ENCODE measurements at places on chromosomes 6 and 20.
A peak's percentile ranks its signal among the peaks of the same experiment; 100 is the strongest.

GRCh38 chr6:164102693-164103092, 688.2 kb downstream of the QKI start:
- no peak overlapping the region for H3K27ac ChIP-seq
- no peak for DNase-seq
- H3K4me1 ChIP-seq = no peaks in the 10 kb centered on the region
- no peak overlapping the region for H3K4me3 ChIP-seq
- no peaks in the 10 kb centered on the region for H3K36me3 ChIP-seq
- no peaks in the 10 kb centered on the region for H3K27me3 ChIP-seq

GRCh38 chr6:118206221-118206620, 299.2 kb downstream of the SLC35F1 start:
- no peak for DNase-seq
- no peaks in the 10 kb centered on the region for H3K36me3 ChIP-seq
- no peak overlapping the region for H3K27ac ChIP-seq
- no peaks in the 10 kb centered on the region for H3K4me1 ChIP-seq

GRCh38 chr20:37973059-37973910, 60.0 kb downstream of the TTI1 start:
- H3K36me3 ChIP-seq = no peaks in the 10 kb centered on the region
- no peak overlapping the region for H3K27ac ChIP-seq
- H3K4me1 ChIP-seq = peaks cover 13% of the 10 kb centered on the region
- DNase-seq = no peak
- H3K27me3 ChIP-seq = peaks cover 15% of the 10 kb centered on the region
- H3K4me3 ChIP-seq = no peak overlapping the region

DNA sequence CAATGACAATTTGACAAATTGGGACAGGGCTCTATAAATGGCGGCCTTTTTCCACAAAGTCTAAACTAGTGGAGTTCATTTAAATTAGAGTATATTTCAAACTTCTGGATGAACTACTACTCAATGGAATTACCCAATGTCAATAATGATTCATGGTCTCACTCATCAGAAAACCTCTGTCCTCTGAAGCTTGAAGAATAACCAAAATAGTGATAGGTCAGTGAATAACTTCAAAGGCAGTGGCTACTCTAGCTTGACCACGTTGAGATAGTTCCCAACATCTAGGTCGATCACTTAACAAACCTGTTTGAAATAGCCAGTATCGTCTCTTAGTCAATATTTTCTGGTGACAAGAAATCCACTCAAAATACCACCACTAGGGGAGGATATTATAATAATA, 197.6 kb downstream of the HDGFL1 start:
- no peak overlapping the region for H3K27ac ChIP-seq
- no peak for DNase-seq
- H3K36me3 ChIP-seq = no peaks in the 10 kb centered on the region
- H3K4me3 ChIP-seq = no peak overlapping the region
- no peaks in the 10 kb centered on the region for H3K27me3 ChIP-seq
- H3K4me1 ChIP-seq = no peaks in the 10 kb centered on the region

- H3K27ac ChIP-seq = no peak overlapping the region
- no peaks in the 10 kb centered on the region for H3K27me3 ChIP-seq
- peaks cover 15% of the 10 kb centered on the region for H3K36me3 ChIP-seq
- no peak for DNase-seq
- no peaks in the 10 kb centered on the region for H3K4me1 ChIP-seq
Measured at GRCh38 chr20:59214606-59215547, 51.3 kb downstream of the ZNF831 start.

DNA sequence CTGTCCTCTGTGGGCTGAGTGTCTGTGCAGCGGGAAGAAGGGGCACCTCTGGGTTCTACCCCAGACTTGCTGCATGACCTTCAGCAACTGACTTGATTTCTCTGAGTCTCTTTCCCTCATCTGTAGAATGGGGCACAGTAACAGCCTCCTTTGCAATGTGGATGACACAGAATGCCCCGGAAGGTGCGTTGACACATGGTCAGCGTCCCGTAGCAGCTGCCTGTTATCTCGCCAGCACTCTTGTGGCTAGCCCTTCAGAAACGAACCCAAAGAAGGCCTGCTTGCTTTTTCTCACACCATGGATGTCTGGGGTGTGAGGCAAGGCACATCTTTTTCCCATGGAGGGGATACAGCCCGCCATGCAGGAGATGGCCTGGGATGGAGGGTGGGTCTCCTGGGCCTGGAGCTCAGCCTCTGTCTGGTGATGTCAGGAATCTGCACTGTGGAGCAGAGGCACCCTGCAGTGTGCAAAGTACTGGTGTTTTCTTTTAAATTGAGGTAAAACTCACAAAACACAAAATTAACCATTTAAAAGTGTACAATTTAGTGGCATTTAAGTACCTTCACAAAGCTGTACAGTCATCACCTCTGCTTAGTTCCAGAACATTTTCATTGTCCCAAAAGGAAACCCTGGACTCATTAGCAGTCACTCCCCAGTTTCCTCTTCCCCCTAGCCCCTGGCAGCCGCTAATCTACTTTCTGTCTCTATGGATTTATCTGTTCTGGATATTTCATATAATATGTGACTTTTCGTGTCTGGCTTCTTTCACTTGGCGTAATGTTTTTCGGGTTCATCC, 59.8 kb upstream of the FAM83D start:
- H3K27me3 ChIP-seq = no peaks in the 10 kb centered on the region
- H3K27ac ChIP-seq = no peak overlapping the region
- H3K36me3 ChIP-seq = peaks cover 25% of the 10 kb centered on the region

GRCh38 chr20:51526106-51526470, 16.4 kb downstream of the NFATC2 start:
- peaks cover 40% of the 10 kb centered on the region for H3K36me3 ChIP-seq
- no peaks in the 10 kb centered on the region for H3K27me3 ChIP-seq
- no peak for DNase-seq
- H3K4me1 ChIP-seq = peaks cover 83% of the 10 kb centered on the region
- peak overlapping the region; percentile 84 for H3K27ac ChIP-seq
- peak overlapping the region; percentile 54 for H3K4me3 ChIP-seq

GRCh38 chr6:97306544-97307320, 23.7 kb upstream of the MMS22L start:
- H3K27ac ChIP-seq = no peak overlapping the region
- H3K4me3 ChIP-seq = no peak overlapping the region
- no peaks in the 10 kb centered on the region for H3K4me1 ChIP-seq
- no peaks in the 10 kb centered on the region for H3K36me3 ChIP-seq

GRCh38 chr20:47273591-47274235, 82.8 kb downstream of the ZMYND8 start:
- no peak overlapping the region for H3K27ac ChIP-seq
- DNase-seq = no peak
- H3K27me3 ChIP-seq = no peaks in the 10 kb centered on the region
- H3K4me1 ChIP-seq = peaks cover 24% of the 10 kb centered on the region
- H3K4me3 ChIP-seq = no peak overlapping the region

GRCh38 chr20:36929290-36929689, 22.2 kb downstream of the SAMHD1 start:
- H3K27me3 ChIP-seq = no peaks in the 10 kb centered on the region
- peaks cover 79% of the 10 kb centered on the region for H3K36me3 ChIP-seq
- no peak for DNase-seq
- H3K4me1 ChIP-seq = peaks cover 60% of the 10 kb centered on the region
- no peak overlapping the region for H3K27ac ChIP-seq
- H3K4me3 ChIP-seq = no peak overlapping the region

- no peak overlapping the region for H3K27ac ChIP-seq
- no peak overlapping the region for H3K4me3 ChIP-seq
- peak; percentile 58 for DNase-seq
- H3K4me1 ChIP-seq = peaks cover 45% of the 10 kb centered on the region
- H3K36me3 ChIP-seq = peaks cover 9% of the 10 kb centered on the region
Measured at GRCh38 chr6:26222571-26222970, 135.3 kb downstream of the HFE start.

DNA sequence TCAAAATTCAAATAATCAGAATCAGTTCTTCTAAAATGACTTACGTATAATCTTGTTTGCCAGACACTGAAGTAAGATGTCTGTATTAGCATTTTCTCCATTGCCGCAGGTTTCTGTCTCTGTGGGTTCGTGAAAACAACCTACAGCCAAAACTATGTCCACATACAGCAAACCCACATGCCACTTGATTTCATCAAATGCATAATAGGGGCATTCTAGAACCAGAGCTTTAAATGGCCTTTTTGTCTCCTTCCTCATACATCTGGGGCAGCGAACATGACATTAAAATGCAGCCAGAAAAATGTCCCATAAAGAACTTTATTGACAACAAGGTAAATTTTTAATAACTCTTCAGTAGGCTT, 90.2 kb upstream of the QKI start:
- H3K27ac ChIP-seq = no peak overlapping the region
- no peak for DNase-seq
- H3K4me3 ChIP-seq = no peak overlapping the region
- H3K27me3 ChIP-seq = peaks cover 5% of the 10 kb centered on the region
- H3K4me1 ChIP-seq = no peaks in the 10 kb centered on the region
- H3K36me3 ChIP-seq = no peaks in the 10 kb centered on the region

GRCh38 chr6:57207141-57207540, 15.0 kb downstream of the RAB23 start:
- H3K36me3 ChIP-seq = peaks cover 2% of the 10 kb centered on the region
- DNase-seq = no peak
- no peaks in the 10 kb centered on the region for H3K4me1 ChIP-seq
- H3K4me3 ChIP-seq = no peak overlapping the region

- no peak for DNase-seq
- no peak overlapping the region for H3K4me3 ChIP-seq
- H3K27ac ChIP-seq = no peak overlapping the region
- H3K27me3 ChIP-seq = peaks cover 31% of the 10 kb centered on the region
- no peaks in the 10 kb centered on the region for H3K4me1 ChIP-seq
Measured at GRCh38 chr6:42113936-42114636, 28.3 kb downstream of the C6orf132 start.

- DNase-seq = peak; percentile 91
- peaks cover 3% of the 10 kb centered on the region for H3K36me3 ChIP-seq
- peaks cover 44% of the 10 kb centered on the region for H3K4me1 ChIP-seq
- H3K27ac ChIP-seq = peak within 1 kb of the TSS; percentile 90
- peaks cover 25% of the 10 kb centered on the region for H3K27me3 ChIP-seq
Measured at GRCh38 chr20:17569616-17570346, at the start of gene DSTN. Gene DSTN, plus strand, starts transcription at chr20:17570075. Its CDS starts 134 bp downstream, at chr20:17570209.

DNA sequence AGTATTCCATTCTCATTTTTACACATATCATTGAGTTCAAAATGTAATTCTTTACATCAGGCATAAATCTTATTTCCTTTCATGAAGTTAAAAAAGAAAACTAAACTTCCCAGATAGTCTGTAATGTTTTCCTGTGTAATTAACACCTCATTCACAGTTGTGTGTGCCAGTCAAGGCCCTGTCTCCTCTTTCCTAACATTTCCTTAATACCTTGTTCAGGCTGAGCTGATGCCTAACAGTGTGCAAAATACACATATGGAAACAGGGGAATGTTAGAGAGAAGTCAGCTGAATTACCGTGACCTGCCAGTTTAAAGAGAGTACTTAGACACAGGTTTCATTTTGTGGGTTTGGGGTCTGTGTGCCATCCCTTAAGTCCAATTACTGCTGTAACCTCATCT, 208.7 kb downstream of the COL9A1 start:
- peaks cover 4% of the 10 kb centered on the region for H3K27me3 ChIP-seq
- no peak for DNase-seq
- H3K4me3 ChIP-seq = no peak overlapping the region
- no peaks in the 10 kb centered on the region for H3K36me3 ChIP-seq

DNA sequence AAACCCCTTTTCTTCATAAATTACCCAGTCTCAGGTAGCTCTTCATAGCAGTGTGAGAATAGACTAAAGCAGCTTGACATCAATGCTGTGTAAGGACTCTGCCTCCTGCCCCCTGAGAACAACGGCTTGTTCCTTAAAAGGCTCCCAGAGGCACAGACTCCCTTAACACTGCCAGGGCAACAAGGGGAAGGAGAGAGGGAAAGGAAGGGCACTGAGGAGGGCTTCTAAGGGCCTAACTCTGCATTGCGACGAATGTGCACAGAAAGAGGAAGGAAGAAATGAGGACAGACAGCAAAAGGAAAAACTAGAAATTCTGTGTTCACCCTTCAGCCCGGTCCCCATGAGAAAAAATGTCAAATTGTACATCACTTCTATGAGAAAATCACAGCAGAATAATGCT, 74.0 kb downstream of the AGPAT4 start:
- no peak overlapping the region for H3K4me3 ChIP-seq
- no peaks in the 10 kb centered on the region for H3K27me3 ChIP-seq
- H3K36me3 ChIP-seq = no peaks in the 10 kb centered on the region
- H3K4me1 ChIP-seq = no peaks in the 10 kb centered on the region
- no peak for DNase-seq

DNA sequence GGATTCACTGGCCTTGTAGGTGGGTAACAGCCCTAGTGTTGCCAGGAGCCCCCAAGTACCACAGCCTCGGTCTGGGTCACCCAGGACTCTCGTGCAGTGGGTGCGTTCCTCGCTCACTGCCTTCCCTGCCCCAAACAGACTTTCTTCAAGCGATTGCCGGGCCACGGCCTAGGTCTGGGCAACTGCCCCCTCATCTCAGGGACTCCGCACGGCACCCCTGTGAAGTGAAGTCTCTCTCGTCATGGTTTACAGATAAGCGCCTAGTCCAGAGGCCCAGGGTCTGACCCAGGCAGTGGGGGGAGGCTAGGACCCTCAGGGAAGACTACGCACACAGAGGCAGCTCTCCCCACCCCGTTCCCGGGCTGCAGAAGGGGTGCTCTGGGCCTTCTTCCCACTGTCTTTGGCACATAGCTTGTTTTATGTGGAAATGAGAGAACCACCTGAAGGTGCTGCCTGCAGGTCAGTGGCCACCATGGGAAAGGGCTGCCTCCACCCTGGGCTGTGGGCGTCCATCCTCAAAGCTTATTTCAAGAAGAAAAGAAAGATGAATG, 220.8 kb downstream of the ERMARD start:
- H3K36me3 ChIP-seq = no peaks in the 10 kb centered on the region
- H3K4me3 ChIP-seq = no peak overlapping the region
- H3K27me3 ChIP-seq = peaks cover 19% of the 10 kb centered on the region

DNA sequence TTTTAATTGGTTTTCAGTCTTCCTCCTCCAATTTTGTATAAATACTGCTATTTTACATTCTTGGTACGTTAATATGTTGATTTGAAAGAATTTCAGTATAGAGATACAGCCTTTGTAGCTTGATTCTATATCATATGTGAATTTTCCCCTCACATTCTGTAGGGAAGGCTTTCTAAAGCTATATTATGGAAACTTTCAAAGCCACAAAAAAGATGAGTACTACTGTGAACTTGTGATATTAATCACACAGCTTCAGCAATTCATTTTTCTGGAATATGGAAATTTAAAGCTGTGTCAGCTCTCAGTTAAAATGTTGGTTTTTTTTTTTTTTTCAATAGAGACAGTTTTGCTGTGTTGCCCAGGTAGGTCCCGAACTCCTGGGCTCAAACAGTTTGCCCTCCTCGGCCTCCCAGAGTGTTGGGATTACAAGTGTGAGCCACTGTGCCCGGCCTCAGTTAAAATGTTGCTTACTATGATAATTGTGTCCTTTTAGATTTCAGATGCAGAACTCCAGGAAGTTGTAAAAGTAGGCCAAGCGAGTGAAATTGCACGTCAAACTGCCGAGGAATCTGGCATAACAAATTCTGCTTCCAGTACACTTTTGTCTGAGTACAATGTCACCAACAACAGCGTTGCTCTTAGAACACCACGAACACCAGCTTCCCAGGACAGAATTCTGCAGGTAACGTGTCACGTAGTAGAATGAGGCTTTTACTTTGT, 20.6 kb downstream of the CDC5L start:
- no peak for DNase-seq
- peaks cover 75% of the 10 kb centered on the region for H3K36me3 ChIP-seq
- no peak overlapping the region for H3K4me3 ChIP-seq
- peaks cover 7% of the 10 kb centered on the region for H3K4me1 ChIP-seq
- no peak overlapping the region for H3K27ac ChIP-seq

All from activated naive CD4-positive, alpha-beta T cell treated with anti-CD3 and anti-CD28 coated beads, Interleukin-2, amount 10 ng/mL, durations not matched to agents 7 days and 5 days (primary cell).